ENCODE measurements at places on chromosomes 6 and 20. TPM values are rescaled to one million over a fixed set of nuclear protein-coding genes. Genes with fewer than 3 reads are reported as not detected.

The SCGN gene
- not detected for total RNA-seq

The RAET1L gene
- 2.3 TPM for total RNA-seq

The CEP85L gene
- total RNA-seq: 9.9 TPM

The EDEM2 gene
- 36.9 TPM for total RNA-seq

The PAK5 gene
- total RNA-seq: not detected
